GM13977 (cell line): ENCODE measurements at places on chromosomes 5 and 9.

- DNase-seq = peak; percentile 94
Measured at GRCh38 chr9:131277910-131278701, 1.8 kb upstream of the FAM78A start.

DNA sequence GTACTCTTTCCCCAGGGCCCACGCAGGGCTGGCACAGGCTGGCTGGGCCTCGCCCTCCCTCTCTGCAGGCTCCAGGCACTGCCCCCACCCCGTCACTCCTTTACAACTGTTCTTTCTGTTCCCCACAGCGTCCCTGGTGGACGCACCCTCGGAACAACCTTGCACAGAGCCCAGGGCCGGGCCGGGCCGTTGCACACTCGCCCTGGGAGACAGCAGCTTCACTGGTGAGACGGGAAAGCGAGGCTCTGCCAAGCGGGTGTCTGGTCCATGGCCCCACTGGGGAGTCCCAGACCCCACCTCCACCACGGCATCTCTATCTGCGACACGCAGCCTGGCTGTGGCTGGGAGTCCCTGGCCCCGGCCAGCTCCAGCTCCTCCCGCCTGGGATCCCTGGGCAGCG is 18.4 kb upstream of the QSOX2 start:
- DNase-seq = no peak

DNA sequence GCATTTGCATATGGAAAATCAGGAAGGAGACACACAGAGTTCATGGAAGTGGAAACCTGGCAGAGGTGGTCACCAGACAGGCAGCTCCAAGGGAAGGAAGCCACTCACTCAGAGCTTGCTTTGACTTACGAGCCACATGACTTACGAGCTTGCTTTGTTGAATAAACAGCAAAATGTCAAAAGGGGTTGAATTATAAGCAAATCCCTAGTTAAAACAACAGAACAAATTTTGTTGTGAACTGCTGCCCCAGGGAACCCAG is 164.3 kb downstream of the SYK start:
- DNase-seq = no peak

DNA sequence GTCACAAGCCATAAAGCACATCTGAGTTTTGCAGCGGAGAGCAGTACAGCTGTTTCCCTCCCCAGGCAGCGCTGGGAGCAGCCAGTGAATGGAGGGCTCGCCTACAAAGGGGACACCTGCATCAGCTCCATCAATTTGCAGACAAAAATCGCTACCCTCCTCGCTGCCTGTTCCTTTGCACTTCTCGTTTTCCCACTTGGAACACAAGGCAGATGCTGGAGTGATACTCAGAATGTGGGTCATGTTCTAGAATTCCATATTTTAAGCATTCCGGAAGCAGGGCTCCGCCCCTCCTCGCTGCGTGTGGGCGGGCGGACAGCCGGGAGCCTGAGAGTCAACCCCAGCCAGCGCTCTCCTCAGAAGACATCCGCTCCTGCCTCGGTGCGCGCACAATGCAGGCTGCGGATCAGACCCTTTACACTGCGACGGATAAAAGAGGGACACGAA is 92.1 kb downstream of the LMNB1 start:
- peak; percentile 40 for DNase-seq

- DNase-seq = no peak
Measured at GRCh38 chr5:88238732-88239131, 29.9 kb downstream of the TMEM161B start.

GRCh38 chr5:159441441-159441840 is 111.2 kb upstream of the IL12B start:
- DNase-seq = no peak

DNA sequence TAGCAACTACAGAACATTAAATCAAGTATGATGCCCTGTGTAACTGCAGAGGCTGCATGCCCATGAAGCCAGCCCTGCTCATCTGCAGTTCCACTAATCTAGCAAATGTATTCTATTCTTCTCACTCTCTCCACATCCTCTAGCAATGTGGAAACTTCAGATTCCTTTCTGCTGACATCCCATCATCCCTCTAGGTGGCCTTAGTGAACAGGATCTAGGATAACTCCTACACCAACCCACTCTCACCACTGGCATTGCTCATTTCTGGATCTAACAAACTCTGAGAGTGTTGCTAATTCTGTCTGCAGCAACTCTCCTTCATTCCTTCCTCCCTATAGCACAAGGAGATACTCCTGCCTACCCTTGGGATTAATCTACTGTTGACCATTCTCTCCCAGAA is 80.8 kb downstream of the FAM81B start:
- no peak for DNase-seq

- no peak for DNase-seq
Measured at GRCh38 chr5:95743232-95743631, 12.1 kb downstream of the RHOBTB3 start.

GRCh38 chr5:6408627-6409446 is 30.5 kb upstream of the MED10 start:
- DNase-seq = no peak

DNA sequence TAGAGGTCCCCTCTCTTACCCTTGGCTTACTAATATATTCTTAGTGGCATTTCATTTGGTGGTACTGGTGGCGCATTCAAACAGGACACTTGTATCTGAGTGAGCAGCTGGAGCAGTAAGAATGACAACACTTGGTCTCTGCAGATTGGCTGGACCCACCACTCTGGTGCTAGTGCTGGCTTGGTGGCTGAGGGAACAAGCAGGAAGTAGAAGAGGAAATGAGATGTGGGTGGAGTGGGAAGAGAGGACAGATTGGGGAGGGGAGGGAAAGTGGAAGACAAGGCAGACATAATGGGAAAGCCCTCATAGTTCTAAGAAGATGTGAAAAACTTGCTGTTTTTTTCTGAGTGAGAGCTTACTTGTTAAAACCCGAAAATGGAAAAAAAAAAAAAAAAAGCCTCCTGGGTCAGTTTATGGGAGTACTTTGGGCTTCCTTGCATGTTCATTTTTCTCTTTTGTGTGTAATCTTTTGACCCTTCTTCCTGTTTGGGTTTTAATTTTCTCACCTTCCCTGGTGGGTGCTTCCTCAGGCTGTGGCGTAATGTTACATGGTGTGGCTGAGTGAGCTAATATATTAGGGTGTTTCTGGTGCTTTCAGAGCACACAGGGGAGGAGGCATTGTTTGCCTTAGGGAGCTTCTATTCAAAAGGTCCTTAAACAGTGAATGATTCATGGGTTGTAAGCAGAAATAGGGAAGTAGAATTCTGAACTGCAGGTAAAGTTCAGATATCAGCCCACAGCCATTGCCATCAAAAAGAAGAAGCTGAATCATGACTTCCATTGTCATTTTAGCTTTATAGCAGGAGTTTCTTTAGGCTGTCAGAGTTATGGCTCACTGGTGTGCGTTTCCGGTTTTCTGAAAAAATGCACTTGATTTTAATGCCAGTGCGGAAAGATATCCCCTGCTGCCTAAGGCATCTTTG is 52.3 kb downstream of the TLE4 start:
- peak; percentile 51 for DNase-seq

GRCh38 chr9:2599896-2600295 is 21.7 kb upstream of the VLDLR start:
- DNase-seq = no peak

DNA sequence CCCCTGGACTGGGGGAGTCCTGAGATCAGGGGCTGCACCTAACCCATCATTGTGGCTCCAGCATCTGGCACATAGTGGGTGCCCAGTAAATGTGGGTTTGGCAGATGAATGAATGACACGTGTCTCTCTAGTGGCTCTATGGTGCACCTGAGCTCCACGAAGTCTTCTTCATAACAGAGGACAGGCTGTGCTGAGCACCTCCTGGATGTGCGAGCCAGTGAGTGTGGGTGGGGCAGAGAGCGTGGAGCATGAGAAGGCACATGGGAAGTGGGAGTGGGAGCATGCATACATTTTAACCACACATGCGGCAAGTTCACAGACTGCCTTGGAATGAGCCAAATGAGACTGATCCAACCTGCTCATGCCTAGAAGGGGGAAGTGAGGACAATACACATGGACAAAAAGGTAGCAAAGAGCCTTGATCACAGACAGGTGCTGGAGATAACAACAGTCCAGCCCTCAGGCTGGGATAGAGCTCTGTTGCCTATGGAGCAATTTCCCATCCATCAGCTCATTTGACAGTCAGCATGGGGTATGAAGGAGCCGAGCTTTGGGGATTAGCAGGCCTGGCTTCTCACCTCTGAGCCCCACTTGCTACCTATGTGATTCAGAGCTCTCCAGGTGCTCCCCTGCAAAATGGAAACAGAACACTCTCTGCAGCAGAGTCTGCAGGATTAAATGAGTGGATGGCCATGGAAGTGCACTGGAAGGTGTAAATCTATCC is 76.2 kb upstream of the TBC1D2 start:
- no peak for DNase-seq

- no peak for DNase-seq
Measured at GRCh38 chr5:79076819-79077218, 7.3 kb downstream of the BHMT2 start.

GRCh38 chr9:81868145-81868544 is 60.1 kb upstream of the SPATA31D4 start:
- no peak for DNase-seq

DNA sequence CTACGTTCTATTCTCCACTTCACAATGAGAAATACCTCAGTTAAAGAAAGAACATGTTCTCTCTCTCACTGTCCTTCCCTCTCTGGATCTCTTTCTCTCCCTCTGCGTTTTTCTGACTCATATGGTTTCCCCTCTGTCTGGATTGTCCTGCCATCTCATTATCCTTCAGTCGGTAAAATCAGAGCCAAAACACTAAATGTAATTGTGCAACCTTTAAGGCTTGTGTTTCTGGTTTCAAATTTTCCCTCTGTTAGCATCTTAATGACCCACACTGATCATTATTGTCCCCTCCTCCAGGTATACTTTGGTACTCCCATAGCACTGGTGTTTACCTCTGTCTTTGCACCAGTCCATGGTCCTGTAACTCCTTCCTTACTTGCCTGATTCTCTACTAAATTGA is 509.4 kb upstream of the C9orf72 start:
- no peak for DNase-seq

- no peak for DNase-seq
Measured at GRCh38 chr9:134028076-134028475, 2.8 kb downstream of the BRD3OS start.

DNA sequence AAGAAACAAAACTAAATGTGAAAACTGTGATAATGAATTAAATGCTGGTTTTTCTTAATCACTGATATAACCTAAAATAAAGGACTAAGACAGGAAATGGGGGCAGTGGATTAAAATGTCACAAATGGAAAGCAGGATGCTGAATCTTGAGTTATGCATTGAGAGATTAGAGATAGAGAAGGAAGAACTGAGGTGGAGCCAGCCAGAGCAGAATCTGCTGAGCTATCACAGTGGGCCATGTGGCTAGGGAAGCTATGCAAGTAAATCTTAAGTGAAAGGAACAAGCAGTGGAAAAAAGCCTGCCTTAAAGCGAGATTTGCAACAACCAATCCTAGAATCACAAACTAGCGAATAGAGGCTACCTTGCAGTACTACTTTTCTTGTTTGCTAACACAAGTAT is 188.5 kb upstream of the RASA1 start:
- DNase-seq = no peak
